ENCODE measurements at places on chromosomes 6 and 20. TPM values are rescaled to one million over a fixed set of nuclear protein-coding genes. Genes with fewer than 3 reads are reported as not detected.

The PCSK2 gene
- 0.07 TPM for total RNA-seq

- no peak for DNase-seq
Observed at GRCh38 chr6:122803171-122803661, 14.2 kb downstream of the SMPDL3A start.

The MYLIP gene
- total RNA-seq: 8.2 TPM

DNA sequence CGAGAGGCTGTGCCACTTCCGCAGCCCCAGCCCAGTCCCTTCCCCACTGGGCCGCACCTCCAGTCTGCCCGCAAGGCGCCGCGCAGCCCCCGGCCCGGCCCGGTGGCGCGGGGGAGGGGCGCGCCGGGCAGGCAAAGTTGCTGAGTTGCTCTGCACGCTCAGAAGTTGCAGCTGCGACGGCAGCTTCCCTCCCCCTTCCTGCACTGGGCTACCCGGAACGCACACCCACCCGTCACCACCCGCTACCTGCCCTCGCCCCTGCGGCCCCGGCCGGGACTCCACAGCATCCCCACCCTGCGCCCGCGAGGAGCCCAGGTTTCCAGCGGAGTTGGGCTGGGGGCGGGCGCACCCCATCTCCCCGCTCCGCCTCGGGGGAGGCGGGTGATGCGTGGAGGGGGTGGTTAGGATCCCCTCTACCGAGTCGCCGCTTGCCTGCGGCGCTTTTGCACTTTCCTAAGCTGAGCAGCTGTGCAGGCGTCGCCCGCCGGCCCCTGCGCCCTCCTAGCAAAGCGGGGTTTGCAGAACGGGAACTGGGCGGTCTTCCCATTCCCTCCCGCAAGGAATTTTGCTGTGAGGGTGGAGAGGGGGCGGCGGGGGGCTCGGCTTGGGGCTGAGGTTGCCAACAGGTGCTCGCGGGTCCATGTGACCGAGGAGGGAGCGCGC, 55.9 kb upstream of the RREB1 start:
- peak; percentile 78 for DNase-seq

DNA sequence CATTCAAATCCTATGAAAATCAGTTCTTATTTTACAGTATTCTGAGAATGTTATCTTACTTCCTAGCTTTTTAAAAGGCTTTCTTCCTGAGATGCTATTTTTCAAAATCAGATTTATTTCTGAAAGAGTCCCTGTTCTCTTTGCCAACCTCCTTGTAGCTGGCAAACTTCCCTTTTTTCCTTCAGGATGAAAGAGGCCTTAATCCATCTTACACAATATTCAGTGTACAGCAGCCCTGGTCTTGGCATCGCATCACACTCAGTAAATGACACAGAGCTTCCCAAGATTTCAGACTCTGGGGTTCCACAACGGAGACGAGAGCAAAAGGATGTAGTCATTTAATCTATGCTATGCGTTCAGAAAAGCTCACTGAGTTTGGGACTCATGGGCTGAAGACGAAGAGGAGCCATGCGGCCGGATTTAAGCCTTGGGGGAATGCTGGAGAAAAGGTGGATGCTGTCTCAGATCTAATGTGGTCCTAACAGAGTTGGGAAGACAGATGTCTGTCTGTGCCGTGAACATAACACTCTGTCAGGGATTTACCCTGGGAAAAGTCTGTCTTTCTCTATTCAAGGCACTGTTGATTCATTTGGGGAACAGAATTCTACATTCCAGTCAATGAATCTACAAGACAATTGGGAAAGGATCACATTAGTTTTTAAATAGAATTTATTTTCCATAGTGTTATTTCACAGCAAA, 616.4 kb upstream of the AGPAT4 start:
- no peak for DNase-seq
